ENCODE measurements at places on chromosomes 1 and 21.

GRCh38 chr1:81974883-81975555, 174.3 kb downstream of the ADGRL2 start:
- DNase-seq: no peak

GRCh38 chr1:21217812-21218596, 41.3 kb upstream of the EIF4G3 start:
- DNase-seq: no peak

- no peak for DNase-seq
Observed at GRCh38 chr1:151611288-151611790, 511 bp upstream of the SNX27 start.

DNA sequence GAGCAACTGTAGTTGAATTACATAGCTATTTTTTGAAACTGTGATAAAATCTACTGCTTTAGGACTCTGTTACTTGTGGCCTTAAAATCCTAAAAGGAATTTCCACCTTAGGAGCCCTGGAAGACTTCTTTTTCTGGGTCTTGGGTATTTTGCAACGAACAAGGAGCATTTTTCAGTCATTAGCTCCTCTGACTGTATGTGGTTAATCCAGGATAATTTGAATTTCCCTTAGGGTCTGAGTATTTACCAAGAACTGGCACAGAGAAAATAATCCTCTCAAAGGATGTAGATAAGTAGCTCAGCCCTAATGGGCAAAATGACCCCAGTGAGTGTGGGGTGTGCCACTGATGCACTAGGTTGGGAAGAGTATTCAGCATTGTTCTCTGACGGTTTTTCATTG, 170.4 kb downstream of the VAV3 start:
- DNase-seq: no peak

DNA sequence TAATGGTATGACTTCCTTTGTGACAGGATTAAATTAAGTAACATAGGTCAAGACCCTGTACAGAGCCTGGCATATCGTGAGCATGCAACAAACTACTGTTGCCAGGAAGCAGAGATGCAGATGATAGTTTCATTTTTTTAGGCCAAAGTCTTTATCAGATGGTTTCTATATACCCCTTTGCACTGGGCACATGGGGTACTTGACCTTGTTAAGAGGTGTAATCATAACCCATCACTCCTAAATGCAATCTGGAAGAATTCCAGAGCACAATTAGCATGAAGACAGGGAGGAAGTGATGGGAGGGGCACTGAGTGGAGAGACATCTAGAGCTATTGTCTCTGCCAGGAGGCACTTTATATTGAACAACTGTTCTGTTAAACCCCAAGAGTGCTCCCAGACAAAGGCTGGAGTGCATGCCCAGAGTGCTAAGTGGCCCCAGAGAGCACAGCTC, 22.1 kb downstream of the ZBTB17 start:
- no peak for DNase-seq

DNA sequence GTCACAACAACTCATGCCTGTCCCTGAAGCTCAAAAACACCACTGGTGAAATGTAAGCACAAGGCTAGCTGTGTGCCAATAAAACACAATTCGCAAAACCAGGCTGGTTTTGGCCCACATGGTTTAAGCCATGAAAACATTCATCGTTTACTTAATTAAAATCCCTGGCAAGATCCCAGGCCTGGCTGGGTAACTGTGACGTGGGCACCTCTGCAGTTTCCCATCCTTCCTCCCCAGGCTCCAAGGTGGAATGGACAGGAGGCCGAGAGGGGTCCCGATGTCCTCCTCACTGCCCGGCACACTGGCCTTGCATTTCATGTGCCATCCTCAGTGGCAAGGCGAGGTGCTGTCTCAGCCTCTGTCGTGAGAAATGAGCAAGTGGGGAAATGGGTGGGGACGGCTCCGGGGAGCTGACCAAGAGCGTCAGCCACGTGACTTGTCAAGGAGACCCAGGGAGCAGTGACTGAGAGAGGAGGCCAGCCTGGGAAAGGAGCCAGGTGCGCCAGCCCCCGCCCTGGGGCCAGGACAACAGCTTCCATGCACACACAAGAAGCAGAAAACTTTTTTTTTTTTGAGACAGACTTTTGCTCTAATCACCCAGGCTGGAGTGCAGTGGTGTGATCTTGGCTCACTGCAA, 153.1 kb upstream of the RAB4A start:
- DNase-seq: no peak

GRCh38 chr1:185957441-185958363, 223.5 kb downstream of the HMCN1 start:
- DNase-seq: no peak

DNA sequence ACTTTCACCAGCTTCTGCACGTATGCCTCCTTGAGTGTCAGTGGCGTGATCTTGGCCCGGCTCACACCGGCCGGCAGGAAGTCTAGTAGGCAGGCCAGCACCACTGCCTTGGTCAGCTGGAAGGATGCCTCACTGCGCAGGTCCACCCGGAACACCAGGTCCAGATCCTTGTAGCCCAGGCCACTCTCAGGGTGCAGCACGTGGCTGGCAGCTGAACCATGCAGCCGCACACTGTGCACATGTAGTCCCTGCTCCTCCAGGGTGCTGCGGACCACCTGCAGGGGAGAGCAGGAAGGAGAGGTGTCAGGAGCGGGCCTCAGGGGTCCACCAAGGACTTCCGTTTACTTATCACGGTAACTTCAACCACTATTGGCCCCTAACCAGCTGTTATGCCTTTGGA, 6.0 kb downstream of the TENT5B start:
- DNase-seq: no peak

DNA sequence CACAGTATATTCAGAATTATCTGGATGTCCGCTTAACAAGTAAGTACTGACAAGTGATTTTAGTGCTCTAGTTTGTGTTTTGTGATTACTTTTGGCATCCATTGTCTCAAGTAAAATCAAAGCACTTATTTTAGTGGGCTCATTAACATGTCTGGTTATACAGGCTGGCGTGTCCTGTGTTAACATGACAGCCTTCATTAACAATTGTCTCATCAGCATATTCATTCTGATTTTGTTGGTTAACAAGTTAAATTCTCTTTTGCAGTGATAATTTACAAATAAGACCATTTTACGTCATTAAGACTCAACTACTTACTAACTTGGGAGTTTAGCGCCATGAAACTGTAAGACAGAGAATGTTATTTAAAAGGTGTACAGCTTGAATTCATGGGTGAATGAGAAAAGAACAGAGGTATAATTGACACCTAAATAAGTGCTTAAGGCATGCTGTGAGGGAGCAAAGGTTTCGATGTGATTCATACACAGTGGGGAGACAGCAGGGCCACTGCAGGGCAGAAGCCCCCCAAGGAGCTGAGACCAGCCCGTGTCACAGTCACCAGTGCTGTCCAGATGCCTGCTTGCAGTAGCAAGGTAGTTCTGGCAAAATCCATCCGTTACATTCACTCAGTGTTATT, 22.4 kb downstream of the TAF5L start:
- DNase-seq: no peak

DNA sequence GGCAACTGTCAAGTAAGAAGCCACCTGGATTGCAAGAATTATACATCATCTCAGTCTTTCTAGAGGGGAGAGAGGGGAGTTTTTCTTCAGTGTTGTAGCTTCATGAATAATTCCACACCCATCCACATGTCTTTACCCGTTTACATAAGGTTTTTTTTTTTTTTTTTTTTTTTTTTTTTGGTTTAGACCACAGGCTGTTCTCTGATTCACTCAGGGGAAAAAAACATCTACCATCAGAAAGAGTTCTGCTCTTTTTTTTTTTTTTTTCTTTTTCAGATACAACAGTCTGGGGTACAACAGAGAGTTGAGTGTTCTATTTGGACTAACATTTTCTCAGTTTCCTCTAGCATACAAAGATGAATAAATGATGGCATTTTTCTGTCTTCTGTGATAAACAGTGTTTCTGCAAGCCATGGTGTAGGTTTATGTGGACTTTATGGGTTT, 4.9 kb upstream of the KIF14 start:
- no peak for DNase-seq

- DNase-seq: no peak
Observed at GRCh38 chr1:108503062-108503733, 53.1 kb downstream of the NBPF6 start.

GRCh38 chr1:22442212-22442894, 9.3 kb upstream of the ZBTB40 start:
- DNase-seq: no peak

DNA sequence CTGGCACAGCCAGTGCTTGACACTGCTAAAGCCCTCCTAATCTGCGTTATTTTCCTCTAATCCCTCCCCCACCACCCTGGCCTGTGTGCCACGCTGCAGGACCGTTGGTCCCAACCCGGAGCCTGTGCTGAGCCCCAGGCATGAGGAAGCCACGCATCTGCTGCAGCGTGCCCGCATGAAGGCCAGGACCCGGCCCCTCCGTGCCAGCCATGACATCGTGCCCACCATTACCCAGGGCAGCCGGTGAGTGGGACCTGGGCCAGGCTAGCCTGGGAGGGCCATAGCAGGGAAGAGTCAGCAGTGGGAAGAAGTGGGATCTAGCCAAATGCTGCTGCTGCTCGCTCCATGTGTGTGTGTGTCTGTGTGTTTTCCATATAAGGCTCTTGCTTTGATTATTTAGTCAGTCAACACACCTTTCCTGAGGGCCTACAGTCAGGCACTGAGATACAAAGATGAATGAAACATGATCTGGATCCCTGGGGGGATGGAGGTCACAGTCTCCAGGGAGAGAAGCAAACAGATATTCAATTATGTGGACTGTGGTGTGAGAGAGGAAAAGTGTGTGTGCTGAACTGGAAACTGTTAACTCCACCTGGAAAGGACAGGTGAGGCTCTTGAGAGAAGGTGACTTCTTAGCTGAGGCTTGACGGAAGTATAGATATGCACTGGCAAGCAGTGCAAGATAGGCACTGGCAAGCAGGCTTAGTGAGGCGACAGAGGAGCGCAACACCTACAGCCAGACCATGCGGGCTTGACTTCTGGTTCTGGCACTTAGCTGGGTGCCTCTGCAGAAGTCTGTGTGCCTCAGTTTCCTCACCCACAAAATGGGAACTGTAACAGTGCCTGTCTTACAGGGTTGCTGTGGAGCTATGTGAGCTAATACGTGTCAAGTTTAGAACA, 15.9 kb downstream of the KIAA1614 start:
- DNase-seq: no peak

DNA sequence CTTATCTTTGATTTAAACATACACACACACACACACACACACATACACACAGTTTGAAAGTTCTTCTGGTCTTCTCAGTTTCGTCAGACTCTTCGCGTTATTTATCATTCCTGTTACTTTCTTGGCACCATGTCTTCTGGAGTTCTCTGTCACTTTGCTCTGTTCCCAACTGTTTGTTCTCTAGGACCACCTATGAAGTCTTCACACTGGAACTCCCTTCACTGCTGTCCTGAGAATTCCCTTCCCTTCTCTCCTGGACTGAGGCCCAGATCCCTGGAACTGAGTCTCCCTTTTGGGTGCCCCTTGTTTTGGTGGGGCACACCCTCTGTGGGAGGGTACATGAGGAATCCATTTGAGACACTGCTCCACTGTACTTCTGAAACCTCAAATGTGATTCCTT, 30.5 kb downstream of the ALG14 start:
- no peak for DNase-seq

DNA sequence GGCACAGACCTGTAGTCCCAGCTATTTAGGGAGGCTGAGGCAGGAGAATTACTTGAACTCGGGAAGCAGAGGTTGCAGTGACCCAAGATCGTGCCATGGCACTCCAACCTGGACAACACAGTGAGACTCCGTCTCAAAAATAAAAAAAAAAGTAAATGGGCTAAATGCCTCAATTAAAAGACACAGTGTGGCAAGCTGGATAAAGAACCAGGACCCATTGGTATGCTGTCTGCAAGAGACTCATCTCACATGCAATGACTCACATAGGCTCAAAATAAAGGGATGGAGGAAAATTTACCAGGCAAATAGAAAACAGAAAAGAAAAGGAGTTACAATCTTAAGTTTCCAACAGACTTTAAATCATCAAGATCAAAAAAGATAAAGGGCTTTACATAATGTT, 40.3 kb downstream of the ACBD6 start:
- DNase-seq: peak; percentile 12

DNA sequence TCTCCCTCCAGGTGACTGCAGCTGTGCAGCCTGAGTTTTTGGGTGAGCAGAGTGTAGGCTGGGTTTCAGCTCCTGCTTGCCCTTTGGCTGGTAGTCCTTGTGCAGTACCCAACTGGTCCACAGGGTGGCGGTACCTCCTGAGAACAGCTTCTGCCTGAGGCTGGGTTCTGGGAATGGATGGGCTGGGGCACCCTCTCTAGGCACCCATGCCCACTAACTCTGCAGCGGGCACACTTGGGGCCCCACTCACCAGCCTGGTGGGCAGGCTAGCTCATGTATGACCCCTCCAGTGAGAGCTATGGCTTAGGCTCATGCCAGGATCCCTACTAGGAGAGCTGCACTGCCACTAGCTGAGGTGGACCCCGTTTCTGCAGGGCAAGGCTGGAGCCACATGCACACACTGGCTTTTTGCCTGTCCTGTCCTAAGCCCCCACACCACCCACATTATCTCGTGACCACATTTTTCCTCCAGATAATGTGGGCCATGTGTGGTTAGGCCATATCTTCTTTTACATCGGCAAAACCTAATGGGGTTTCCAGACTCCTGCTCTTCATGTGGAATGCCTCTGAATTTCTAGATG, 15.5 kb upstream of the GSTM4 start:
- DNase-seq: peak; percentile 78

GRCh38 chr1:58412071-58412580, 134.4 kb downstream of the OMA1 start:
- DNase-seq: no peak

DNA sequence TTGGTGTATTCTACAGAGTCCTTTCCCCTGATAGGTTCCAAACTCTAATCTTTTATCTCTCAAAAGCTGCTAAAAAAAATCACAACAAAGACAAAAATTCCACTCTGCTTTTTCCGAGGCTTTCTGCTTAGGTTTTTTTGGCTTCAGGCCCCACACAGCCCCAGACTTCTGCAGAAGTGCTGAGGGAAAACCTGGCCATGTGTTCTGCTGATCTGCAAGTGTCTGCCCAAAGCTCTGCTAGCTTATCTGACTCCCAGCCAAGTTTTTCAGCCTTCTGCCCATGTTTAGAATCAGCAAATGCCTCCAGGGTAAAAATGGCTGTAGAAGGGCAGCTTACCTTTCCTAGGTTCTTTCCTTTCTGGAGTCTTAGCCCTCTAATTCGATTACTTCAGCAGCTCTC, 28.4 kb downstream of the DISP3 start:
- DNase-seq: no peak

DNA sequence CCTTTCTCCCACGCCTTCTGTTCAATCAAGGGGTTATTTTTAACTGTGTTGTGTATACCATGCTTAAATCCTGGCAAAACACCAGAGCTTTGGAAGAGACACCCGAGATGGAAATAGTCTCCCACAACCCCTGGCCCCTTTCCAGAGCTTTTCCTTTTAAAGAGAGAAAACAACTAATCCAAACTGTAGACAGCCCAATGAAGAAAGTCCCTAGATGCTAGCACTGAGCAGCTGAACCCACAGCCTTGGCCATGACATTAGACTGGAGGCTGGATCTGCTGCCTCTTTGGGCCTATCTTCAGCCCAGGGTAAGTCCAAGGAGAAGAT, 64.9 kb upstream of the ARTN start:
- no peak for DNase-seq

- no peak for DNase-seq
Observed at GRCh38 chr1:41683681-41684500, 199.4 kb upstream of the EDN2 start.

All from T-helper 2 cell (primary cell).